ENCODE measurements at places on chromosomes 7 and 10.

DNA sequence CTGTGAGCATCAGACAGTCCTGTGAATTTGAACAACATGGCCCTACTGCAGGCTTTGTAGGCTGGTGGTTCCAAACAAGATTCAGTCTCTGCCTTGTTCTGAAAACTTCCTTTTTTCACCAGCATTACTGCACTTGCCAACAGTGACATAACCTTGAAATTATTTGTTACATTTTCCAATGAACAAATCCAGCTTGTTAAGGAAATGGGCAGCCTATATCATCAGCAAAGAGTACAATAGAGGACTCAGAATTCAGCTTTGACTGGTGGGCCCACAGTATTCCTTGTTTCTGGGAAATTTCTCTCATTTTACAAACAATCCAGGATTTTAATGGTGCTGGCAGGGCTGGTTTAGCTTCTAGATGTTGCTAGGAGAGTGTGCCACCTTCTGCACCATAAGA, 703.7 kb upstream of the FZD8 start:
- DNase-seq: no peak

DNA sequence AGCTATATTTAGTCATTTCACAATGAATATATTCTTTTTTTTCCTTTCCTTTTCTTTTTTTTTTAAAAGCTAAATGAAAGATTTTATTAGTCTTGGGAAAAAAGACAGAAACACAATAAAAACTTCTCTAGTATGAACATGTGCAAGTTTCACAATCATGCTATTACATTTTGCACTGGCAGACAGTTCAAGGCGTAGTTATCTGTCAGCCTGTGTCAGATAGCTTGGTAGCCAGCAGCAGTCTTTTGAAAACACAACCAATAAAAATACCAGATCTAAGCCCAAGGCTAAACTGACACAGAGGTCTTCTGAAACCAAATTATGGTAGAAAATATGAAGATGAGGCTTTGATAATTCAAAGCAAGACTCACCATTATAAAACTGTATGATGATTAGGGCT, 205.8 kb upstream of the TEX47 start:
- DNase-seq: no peak

DNA sequence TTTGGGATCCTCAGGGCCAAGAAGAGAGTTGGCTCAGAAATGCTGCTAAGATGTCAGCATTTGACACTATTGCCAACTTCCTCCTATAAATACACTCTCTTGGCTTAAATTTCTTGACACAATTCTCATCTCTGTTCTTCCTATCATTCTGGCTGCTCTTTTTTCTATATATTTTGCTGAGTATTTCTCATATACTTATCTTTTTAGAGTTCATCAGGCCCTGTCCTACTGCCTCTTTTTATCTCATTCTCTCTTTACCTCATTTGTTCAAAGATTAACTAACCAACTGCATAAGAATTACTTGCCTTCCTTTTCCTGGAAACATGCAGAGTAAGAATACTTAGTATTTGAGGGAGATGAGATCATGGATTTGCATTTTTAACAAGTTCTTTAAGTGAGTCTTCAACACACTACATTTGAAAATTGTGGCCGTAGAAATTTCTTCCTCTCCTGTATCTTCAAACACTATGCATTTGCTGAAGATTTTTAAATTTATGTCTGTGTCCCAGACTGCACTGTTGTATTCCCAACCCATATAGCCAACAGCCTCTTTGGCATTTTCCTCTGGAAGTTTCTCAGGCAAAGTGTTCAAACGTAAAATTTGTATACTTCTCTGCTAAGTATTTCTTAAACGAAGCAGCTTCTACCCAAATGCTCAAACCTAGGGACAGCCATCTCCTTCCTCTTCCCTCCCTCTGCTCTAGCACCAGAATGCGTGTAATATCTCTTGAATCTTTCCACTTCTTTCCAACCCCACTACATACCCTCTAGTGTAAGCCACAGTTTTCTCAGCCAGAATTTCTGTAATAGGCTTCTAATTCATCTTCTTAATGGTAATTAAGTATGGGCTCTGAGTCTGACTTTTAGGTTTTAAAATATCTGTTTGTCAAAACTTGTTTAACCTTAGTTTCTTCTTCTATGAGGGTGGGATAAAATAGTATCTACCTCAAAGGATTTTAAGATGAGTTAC, 35.5 kb downstream of the ARL4A start:
- no peak for DNase-seq

- no peak for DNase-seq
Measured at GRCh38 chr7:156155988-156156733, 343.9 kb upstream of the SHH start.

DNA sequence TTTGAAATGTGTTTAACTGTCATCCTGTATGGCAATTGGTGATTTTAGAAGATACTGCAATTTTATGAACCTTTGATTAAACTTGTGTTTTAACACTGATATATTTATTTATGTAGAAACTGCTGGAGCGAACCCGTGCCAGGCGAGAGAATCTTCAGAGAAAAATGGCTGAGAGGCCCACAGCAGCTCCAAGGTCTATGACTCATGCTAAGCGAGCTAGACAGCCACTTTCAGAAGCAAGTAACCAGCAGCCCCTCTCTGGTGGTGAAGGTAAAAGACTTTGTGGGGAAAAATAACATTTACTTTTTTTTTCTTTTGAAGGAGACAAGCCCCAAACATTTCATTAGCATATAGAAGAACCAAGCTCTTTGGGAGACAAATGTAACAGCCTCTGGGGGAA, 6.5 kb downstream of the ANLN start:
- no peak for DNase-seq
